ENCODE measurements at places on chromosomes 5 and 9.

DNA sequence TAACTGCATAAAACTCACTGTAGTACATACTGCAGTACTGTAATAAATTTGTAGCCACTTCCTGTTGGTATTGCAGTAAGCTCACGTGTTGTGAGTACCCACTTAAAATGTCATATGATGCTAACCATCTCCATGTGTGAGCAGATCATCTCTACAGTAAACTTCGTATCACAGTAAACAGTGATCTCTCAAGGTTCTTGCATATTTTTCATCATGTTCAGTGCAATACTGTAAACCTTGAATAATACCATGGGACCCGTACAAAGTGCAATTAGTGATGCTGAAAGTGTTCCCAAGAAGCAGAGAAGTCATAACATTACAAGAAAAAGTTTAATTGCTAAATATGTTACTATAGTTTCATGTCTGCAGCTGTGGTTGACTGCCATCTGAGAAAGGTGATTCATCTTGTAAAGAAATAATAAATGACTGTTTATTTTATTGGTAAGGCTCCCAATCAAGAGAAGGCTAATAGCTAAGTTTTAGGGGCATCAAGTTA is 253.8 kb upstream of the POU5F2 start:
- DNase-seq: no peak

GRCh38 chr9:116334546-116335150 is 181.1 kb downstream of the PAPPA start:
- DNase-seq: no peak

GRCh38 chr5:1298723-1299510 is 4.0 kb upstream of the TERT start:
- DNase-seq: no peak

DNA sequence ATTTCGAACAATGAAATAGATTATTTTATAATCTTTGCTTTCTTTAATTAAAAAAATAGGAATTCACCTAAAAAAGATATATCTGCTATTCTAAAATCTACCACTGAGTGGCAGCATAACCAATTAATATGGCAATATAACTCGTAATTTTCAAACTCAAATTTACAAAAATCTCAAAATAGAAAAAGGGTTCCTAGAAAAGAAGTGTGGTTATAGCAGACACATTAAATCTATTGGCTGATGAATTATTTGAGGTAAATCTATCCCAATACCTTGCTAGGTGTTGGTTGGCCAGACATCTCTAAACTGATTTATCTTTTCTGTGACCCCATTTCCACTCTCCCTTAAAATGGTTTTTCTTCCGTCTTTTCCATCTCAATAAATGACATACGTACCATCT is 30.2 kb upstream of the NRG2 start:
- DNase-seq: peak; percentile 29

DNA sequence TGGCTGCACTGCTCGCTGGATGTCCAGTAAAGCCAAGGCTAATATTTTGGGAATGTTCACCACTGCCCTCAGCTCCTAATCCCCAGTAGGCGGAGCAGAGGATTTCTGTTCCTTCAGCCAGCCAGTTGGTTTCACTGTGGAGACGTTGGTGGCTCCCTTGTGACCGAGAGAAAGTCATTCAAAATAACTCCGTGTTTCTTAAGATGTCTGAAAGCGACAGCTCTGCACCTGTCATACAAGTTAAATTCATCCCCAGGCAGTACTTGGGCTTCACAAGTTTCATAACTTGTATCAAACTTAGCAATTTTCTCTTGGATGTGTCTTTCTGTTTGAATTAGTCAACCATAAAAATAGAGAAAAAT is 382 bp upstream of the CDKN2B start:
- no peak for DNase-seq

- DNase-seq: no peak
Observed at GRCh38 chr5:133831491-133832224, 136.8 kb downstream of the C5orf15 start.

DNA sequence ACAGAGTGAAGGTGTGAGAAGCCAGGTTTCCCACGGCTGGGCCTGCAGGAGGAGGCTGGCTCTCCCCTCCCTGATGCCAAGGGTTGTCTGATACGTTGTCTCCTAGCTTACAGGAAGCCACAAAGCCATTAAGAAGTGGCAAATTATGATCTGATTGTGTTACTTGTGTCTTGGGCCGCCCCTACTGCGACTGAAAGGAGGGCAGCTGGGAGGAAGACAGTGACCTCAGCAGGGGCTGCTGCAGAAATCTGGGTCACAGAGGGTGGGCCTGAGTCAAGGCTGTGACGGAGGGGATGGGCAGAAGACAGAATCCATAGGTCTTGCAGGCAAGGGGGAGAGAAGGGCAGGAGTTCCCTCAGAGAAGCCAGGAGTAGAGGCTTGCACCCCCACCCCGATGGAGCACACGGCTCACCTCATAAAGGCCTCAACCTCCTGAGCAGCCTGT is 145.0 kb downstream of the FSTL4 start:
- no peak for DNase-seq

GRCh38 chr5:143062379-143062778 is 292.2 kb downstream of the ARHGAP26 start:
- DNase-seq: no peak

DNA sequence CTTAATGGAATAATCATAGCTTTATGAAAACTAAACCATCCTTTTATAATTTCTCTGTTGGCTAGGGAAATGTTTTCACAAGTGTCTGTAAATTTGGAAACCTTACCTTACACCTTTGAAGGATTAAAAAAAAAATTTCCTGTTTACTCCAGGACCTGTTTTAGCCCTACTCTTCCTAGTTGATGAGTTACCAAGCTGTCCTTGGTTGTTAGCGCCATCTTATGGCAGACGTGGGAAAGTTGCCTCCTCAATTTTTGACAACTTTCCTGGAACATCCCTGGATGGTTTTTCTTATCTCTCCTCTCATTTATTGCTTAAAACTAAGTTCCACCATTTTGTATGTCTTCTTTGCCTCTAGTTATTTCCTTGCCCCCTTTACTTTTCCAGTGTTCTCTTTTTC is 25.7 kb downstream of the ZSWIM6 start:
- no peak for DNase-seq
